A549 treated with dexamethasone at 1 μM for 4 hours (cell line): ENCODE measurements at places on chromosomes 2 and 18. TPM values are rescaled to one million over a fixed set of nuclear protein-coding genes. Genes with fewer than 3 reads are reported as not detected.

Gene ZAP70
- total RNA-seq, result 0.09 to 0.19 TPM in 2 of 5 replicates, not detected in the others

Gene INPP5D
- 0.40 to 0.70 TPM (median 0.62 TPM) in 5 replicates for total RNA-seq

Gene SLC4A3
- total RNA-seq, result 1.9 to 4.0 TPM (median 2.9 TPM) in 5 replicates

Gene CRYGC
- not detected in 5 replicates for total RNA-seq

Gene SERPINB10
- total RNA-seq, result not detected in 5 replicates

Gene MAL
- 0.11 to 0.32 TPM (median 0.24 TPM) in 4 of 5 replicates, not detected in the other for total RNA-seq

Gene SPATA3
- not detected in 5 replicates for total RNA-seq

Gene CNRIP1
- total RNA-seq, result 1.4 to 2.3 TPM (median 1.7 TPM) in 5 replicates

Gene TMEM178A
- 0.12 to 0.21 TPM (median 0.15 TPM) in 4 of 5 replicates, not detected in the other for total RNA-seq

Gene BMPR2
- 11.0 to 19.3 TPM (median 17.8 TPM) in 5 replicates for total RNA-seq

Gene ERFE
- 4.8 to 7.9 TPM (median 7.4 TPM) in 5 replicates for total RNA-seq

Gene ADD2
- 22.0 to 35.0 TPM (median 30.8 TPM) in 5 replicates for total RNA-seq

Gene ASPRV1
- 0.18 to 0.44 TPM (median 0.30 TPM) in 5 replicates for total RNA-seq

Gene PIEZO2
- total RNA-seq, result 0.44 to 1.2 TPM (median 0.70 TPM) in 5 replicates

Gene LYPD6
- 0.02 to 0.22 TPM (median 0.05 TPM) in 5 replicates for total RNA-seq

Gene BARD1
- total RNA-seq, result 5.1 to 10.1 TPM (median 5.5 TPM) in 5 replicates

Gene ANKRD30B
- total RNA-seq, result not detected in 5 replicates

Gene TRPM8
- 0.18 to 0.36 TPM (median 0.25 TPM) in 5 replicates for total RNA-seq

Gene SCN1A
- not detected in 5 replicates for total RNA-seq

Gene ADCYAP1
- total RNA-seq, result not detected in 5 replicates

Gene HSPE1
- 520 to 964 TPM (median 574 TPM) in 5 replicates for total RNA-seq

Gene SLC9A4
- not detected in 5 replicates for total RNA-seq

Gene MYO7B
- total RNA-seq, result 0.11 to 0.31 TPM (median 0.24 TPM) in 5 replicates

Gene GAL3ST2
- 0.15 to 0.27 TPM (median 0.25 TPM) in 5 replicates for total RNA-seq

Gene PPIL3
- total RNA-seq, result 21.2 to 25.8 TPM (median 24.3 TPM) in 5 replicates

Gene CMPK2
- total RNA-seq, result 0.36 to 0.98 TPM (median 0.69 TPM) in 5 replicates

Gene POTEI
- 0.01 TPM in 1 of 5 replicates, not detected in the others for total RNA-seq

Gene CNDP1
- not detected in 5 replicates for total RNA-seq

Gene NAT8
- total RNA-seq, result not detected in 5 replicates

Gene OSR1
- total RNA-seq, result 8.3 to 12.3 TPM (median 9.5 TPM) in 5 replicates

Gene IGFBP5
- total RNA-seq, result 0.18 to 0.27 TPM (median 0.23 TPM) in 5 replicates

Gene TMEM17
- total RNA-seq, result 3.5 to 4.8 TPM (median 3.8 TPM) in 5 replicates

Gene DCDC2C
- total RNA-seq, result 0.26 to 0.67 TPM (median 0.28 TPM) in 5 replicates

Gene ALKAL2
- total RNA-seq, result not detected in 5 replicates

Gene USP34
- 48.6 to 57.8 TPM (median 57.5 TPM) in 5 replicates for total RNA-seq

Gene SLC14A1
- not detected in 5 replicates for total RNA-seq

Gene WNT10A
- 0.05 to 0.08 TPM (median 0.06 TPM) in 5 replicates for total RNA-seq

Gene G6PC2
- total RNA-seq, result not detected in 5 replicates

Gene ELMOD3
- 10.2 to 10.8 TPM (median 10.5 TPM) in 5 replicates for total RNA-seq

Gene ZNF892
- 0.36 to 0.91 TPM (median 0.69 TPM) in 5 replicates for total RNA-seq

Gene FBLN7
- 0.32 to 0.78 TPM (median 0.57 TPM) in 5 replicates for total RNA-seq

Gene KLHL14
- not detected in 5 replicates for total RNA-seq

Gene TSPYL6
- total RNA-seq, result 0.03 TPM in 1 of 5 replicates, not detected in the others

Gene IL37
- total RNA-seq, result 0.23 TPM in 1 of 5 replicates, not detected in the others
